ENCODE measurements at places on chromosomes 2 and 18.

DNA sequence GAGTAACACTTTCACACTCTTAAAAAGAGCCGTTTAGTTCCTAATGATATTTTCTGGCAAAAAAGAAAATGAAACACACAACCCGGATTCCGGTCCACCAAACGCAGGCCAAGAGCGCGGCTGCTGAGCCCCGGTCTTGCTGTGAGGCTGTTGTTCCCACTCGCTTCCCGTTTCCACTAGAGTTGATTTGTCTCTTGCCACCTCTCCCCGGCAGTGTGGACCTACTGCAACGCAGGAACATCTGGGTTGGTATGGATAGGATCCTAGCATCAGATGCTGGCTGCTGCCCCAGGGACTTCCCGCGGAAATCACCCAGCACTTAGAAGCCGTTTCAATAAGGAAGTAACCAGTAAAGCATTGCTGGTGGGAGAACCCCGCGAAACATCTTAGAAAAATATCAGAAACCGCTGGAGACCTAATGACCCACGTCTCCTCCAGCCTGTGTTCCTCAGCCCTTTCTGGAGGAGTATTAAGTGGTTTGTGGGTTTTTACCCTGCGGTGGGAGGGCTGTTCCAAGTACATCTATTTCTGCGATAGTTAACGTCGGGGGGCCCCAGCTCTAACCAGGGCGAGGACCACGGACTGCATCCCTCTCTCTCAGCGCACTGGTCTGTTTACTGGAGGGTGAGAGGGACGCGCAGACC, 939 bp downstream of the DOCK10 start:
- DNase-seq: peak; percentile 51

- no peak for DNase-seq
Measured at GRCh38 chr18:62721839-62722795, 6.8 kb downstream of the PHLPP1 start.

- DNase-seq: peak; percentile 27
Measured at GRCh38 chr2:8277921-8278571, 403.8 kb upstream of the ID2 start.

- no peak for DNase-seq
Measured at GRCh38 chr2:135132314-135132713, 80.2 kb downstream of the RAB3GAP1 start.
